ENCODE measurements at places on chromosomes 7 and 10.
A peak's percentile ranks its signal among the peaks of the same experiment; 100 is the strongest.

GRCh38 chr10:100502926-100503494, 16.7 kb downstream of the SEC31B start:
- no peak for DNase-seq

DNA sequence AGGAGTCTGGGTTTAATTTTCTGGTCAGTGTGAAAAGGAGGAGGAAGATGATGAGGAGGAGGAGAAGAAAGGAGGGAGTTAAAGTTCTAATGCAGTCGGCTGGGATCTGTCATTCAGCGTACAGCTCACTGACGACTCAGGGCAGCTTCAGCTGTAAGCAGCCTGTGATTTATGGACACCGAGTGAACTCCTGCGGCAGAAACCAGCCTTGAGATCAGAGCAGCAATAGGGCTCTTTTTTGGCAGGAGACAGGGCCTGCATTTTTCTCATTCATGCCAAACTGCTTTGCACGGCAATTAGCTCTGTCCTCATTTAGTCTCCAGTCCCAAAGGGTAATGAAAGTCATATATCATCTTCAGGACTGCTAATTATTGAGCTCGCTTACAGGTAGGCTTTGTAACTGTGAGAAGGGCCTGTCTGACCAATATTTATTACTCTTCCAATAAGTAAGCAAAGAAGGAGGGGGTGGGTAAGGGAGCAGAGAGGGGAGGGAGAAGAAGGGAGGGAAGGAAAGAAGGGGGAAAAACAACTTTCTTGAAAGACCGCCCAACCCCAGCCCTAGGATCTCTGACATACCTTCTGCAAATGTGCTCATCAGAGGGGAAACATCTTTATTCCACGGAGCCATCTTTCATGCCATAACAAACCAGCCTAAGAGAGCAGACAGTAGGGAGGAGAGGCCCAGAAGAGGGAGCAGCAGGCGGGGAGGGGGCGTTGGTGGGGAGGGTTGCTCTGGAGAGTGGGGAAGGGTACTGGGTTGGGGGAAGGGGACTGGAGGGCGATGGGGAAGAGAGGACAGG, 48.1 kb upstream of the COMTD1 start:
- DNase-seq: peak; percentile 32

- DNase-seq: no peak
Observed at GRCh38 chr7:11675163-11675562, 156.8 kb downstream of the THSD7A start.

DNA sequence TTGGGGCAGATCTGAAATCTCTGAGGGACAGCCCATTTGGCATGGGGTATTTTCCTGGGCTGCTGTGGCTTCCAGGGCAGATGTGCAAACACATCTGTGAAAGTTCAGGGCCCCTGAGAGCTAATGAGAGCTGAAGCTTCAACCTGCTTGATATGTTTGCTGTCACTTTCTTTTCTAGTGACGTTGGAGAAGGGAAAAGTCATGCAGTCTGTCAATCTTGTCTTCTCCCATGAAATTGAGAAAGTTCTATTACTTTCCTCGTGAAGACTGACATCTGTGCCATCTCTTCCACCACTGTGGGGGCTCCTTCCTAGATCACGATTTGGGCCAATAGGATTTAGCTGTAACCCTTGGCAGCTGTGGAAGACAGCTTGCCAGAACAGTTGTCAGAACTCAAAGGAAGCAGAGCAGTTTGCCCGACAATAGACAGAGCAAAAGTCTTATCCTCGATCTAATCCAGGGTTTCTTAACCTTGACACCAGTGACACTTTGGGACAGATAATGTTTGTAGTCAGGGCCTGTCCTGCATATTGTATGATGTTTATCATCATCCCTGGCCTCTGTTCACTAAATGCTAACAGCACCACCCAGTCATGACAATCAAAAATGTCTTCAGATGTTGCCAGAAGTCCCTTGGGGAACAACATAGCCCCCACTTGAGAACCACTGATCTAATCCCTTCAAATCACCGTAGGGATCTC, 586.5 kb downstream of the LRMDA start:
- DNase-seq: no peak

DNA sequence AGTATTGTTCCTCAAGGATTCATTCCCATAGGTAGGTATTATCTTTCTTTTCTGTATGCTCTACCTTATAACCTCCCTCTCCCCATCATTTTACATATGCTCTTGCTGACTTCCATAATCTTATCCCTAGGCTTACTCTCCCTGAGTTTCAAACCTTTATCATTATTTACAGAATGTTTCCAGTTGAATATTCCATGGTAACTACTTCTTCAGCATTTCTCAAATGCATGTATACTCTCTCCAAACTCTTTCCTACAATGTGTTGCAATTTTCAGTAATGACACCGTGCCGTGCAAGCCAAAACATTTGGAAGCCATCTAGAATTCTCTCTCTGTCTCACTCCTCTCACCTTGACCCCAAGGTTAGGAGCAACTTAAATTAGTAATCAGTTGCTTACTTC, 548.5 kb downstream of the MAGI2 start:
- DNase-seq: no peak

DNA sequence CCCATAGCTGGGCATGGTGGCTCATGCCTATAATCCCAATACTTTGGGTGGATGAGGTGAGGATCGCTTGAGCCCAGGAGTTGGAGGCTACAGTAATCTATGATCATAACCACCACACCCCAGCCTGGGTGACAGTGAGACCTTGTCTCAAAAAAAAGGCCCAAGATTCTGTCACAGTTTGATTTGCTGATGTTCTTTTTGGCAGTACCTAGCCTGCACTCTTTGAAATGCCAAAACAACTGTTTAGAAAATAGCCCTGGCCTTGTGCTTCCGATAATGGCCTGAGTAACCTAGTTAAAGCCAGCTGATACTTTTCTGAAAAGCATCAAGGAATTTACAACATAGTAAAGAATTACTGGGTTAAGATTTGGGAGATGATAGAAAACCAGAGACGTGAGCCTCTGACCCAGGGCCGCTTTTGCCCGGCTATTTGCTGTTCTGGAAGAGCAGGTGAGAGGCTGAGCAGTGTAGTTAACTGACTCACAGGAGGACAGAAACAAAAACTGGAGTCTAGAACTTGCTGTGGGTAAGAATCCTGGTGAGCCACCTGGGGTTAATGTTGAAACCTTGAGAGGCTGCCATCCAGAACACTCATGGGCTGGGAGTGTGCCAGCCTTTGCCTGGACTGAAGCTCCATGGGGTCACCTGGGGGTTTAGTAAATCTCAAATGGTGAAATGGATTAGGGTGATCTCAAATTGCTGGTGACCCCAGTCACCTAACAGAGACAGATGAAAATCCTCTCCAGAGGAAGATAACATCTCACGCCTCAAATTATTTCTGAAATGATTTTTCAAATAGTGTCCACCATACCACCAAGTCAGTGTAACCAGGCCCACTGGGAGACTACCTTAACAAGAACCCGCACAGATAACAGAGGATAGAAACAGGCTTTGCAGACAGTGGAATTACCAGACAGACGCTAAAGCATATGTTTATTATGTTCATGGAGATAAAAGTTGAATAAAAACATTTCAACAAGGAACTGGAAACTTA, 51.8 kb downstream of the GALNT11 start:
- DNase-seq: no peak

GRCh38 chr7:116724560-116725231, 52.7 kb downstream of the MET start:
- DNase-seq: no peak

DNA sequence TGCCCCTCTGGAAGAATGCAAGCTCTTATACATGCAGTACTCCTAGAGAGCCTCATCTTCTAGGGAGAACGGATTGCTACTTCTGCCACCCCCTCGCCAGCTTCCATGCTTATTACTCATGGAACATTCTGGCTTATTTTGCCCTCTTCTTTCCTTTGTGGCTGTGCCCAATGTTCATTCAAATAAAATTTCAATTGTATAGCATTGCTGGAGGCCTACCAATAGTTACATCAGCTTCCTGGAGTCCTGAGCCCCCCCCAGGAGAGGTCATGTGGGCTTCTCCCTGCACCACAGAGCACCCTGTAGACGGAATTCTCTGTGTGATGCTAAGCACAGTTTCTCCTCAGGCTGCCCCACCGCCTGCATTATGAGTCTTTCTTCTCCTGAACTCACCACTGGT, 1094.0 kb downstream of the KCNMA1 start:
- no peak for DNase-seq
